ENCODE measurements at places on chromosomes 3 and 15.

DNA sequence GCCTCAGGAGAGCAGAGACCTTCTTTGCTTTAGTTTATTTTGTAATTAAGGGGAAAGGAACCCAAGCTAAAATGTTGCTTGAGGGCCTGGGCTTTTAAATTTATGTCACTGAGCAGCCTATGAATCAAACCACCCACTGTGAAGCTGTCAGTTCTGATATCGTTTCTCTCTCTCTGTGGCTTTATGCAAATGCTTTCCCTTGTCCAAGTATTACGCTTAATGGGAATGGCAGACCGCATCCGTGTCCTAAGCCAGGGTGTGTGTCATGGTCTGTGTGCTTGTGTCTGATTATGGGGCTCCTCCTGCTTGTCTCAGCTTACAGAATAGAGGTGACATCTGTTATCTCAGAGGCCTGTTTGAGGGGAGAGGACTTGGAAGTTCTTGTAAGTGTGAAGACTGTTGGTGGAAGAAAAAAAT, 82.4 kb downstream of the EBLN2 start:
- no peak for DNase-seq

- no peak for DNase-seq
Observed at GRCh38 chr3:140403608-140404007, 274.3 kb upstream of the TRIM42 start.

GRCh38 chr15:70327856-70328678, 230.3 kb upstream of the TLE3 start:
- DNase-seq = no peak

GRCh38 chr15:65069779-65070546, 2.2 kb upstream of the RASL12 start:
- DNase-seq = no peak

- no peak for DNase-seq
Observed at GRCh38 chr15:45048794-45049631, 26.0 kb downstream of the SORD start.

GRCh38 chr3:66819993-66820501, 178.1 kb upstream of the KBTBD8 start:
- no peak for DNase-seq

DNA sequence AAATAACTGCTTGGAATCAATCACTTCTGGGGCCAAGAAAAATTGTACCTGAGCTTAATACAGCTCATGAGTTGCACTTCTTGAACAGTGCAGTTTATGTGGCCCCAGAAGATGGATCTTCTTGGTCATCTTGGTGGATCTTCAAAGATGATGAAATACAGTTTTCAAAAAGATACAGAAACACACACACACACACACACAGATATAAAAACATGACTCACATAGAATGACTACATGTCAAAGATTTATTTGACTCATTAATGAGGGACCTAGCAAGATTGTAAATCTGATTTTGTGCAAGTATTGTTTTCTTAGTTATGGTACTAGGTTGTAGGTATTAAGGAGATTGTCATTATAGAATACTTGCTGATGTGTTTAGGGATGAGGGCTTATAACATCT, 32.6 kb downstream of the PDCD6IP start:
- DNase-seq = no peak

GRCh38 chr3:153173758-153174516, 11.9 kb downstream of the RAP2B start:
- DNase-seq = no peak

DNA sequence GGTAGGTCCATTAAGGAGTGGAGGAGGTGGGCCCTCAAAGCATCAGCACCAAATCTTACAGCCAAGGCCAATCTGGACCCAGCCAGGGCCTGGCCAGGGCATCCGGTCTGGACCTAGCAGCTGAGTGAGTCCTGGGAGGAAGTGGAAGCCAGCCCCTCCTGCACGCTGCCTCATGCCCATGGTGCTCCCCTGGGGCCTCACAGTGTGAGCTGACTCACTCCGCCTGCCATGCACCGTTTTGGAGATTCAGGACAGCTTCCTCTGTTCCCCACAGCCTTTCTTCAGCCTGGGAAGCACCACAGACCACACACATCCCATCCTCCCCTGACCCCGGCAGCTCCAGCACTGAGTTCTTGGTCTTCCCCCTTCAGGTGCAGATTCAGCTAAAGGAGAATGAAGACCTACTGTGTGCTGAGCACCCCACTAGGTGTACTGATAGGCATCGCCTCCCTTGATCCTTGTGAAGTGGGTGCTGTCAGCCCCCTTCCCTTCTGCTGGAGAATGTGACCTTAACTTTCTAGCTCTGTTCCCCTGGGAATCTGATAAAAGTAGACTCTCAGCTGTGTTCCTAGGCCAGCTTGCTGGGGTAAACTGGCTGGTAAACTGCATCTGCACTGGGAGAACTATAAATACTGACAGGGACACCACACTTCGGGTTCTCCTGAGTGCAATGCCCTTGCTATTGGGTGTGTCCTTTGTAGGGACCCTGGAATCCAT, 36.8 kb upstream of the SEC13 start:
- DNase-seq = no peak

GRCh38 chr3:5012367-5012766, 33.1 kb downstream of the BHLHE40 start:
- no peak for DNase-seq

DNA sequence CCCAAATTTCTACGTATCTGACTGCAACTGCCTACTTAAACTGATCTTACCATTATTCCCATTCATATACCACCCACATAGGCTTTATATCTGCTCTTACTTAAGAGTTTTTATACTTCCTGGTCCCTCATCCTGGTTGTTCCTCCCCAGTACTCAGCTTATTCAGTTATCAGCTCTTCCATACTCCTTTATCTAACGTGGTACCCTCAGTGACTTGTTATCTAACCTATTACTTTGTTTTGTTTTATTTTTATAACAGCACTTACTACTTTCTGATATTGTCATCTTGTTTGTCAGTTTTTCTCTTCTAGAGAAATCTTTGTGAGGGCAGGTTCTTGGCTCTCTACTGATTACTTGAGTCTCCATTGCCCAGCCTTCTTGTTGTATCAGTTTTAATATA, 100.6 kb downstream of the ZNF609 start:
- DNase-seq = no peak

DNA sequence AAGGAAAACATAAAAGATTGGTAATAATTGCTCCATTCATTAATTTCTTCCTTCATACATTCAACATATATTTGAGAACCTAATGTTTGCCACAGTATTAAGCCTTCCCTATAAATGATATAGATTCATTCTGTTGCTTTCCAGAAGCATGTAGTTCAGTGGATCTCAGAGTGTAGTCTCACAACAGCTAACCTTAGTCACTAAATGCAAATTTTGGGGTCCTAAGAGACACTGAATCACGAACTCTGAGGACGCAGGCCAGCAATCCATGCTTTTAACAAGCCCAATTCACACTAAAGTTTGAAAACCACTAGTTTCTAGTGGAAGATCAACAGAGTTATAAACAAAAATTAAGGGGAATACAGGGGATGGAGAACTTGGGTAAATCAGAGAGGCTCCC, 7.2 kb upstream of the AQR start:
- DNase-seq = no peak

DNA sequence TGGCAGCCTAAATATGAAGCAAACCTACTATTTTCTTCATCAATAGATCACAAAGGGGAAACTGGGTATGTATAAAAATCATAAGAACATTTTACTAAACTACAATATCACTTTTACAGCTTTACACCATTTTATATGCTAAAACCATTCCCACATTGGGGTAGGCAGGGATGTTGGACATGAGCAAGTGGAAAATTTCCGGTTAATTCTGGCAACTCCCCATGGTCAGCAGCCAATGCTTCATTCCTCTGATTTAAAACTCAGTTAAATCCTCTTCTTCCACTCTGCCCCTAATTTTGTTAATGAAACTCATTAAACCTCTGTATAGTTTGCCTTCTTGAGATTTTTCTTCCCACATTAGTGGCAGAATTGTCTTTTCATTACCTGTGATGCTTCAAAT, 552.5 kb upstream of the NECTIN3 start:
- DNase-seq = no peak

GRCh38 chr3:194087280-194087679, 48.7 kb upstream of the HES1 start:
- DNase-seq = no peak

- peak; percentile 98 for DNase-seq
Observed at GRCh38 chr3:5022966-5023776, 43.9 kb downstream of the BHLHE40 start.

DNA sequence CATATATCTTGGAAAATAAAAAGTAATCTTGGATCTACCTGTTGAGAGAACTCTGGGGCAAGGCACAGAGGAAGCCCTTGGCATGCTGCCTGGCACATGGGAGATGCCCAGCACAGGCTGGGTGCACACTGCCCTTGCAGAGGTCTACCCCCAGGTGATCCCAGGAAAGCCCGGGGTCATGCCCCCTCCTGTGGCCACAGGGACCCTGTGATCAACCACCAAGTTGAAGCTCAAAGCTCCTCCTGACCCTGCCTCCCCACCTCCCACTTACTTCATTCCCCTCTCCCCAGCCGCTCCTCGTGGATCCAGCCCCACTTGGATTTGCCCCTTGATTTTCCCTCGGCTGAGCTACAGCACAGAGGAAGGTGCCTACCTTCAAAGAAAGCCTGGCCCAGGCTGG, 62.7 kb upstream of the LARS2 start:
- DNase-seq = no peak

DNA sequence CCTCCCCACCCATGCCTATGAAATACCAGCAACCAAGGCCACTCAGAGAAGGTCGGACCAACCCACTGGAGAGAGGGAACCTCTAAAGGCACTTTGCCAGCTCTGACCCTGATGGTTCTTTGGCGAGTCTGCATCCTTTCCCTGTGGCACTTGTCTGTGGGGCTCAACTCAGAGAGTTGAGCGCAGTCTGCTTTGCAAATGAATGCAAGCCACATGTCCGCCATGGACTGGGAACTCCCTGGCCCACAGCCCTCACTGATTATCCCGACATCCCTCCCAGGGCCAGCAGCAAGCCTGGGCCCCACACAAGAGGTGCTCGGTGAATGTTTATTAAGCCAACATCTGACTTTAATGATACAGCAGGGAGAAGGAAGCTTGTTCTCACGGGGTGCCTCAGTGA, 55.5 kb upstream of the HES1 start:
- no peak for DNase-seq

GRCh38 chr15:58521293-58521991, 89.7 kb downstream of the LIPC start:
- DNase-seq = peak; percentile 98

DNA sequence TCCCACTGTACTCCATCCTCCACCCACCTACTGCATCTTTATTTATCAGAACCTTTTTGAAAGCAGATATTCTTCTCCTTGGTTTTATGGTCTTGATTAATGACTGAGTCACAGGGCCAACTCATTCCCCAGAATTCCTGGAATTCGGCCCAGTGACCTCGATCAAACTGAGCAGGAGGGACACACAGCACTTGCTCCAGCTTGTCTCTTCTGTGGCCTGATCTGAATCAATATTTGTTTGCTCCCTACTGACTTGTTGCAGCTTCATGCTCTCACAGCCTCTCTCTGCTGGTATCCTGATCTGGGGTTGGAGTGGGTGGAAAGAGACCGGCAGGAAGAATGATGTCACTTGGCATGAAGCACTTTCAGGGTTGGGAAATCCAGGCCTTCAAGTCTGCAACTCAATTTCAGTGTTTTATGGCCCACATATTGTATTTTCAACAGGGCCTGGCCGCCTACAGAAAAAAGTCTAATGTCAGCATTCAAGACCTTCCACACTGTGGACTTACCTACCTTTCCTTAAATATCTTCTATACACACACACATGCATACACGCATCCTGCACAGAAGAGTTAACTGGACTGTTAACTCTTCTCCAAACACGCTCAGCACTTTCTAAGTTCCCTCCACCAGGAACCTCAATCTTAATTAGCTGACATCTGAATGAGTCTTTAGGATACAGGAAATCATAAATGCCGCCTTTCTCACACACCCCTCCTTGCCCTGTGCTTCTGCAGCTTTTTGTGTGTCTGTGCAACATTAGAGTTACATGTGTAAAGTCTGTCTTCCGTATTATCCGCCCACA, 4.6 kb downstream of the ANXA2 start:
- DNase-seq = peak; percentile 86

DNA sequence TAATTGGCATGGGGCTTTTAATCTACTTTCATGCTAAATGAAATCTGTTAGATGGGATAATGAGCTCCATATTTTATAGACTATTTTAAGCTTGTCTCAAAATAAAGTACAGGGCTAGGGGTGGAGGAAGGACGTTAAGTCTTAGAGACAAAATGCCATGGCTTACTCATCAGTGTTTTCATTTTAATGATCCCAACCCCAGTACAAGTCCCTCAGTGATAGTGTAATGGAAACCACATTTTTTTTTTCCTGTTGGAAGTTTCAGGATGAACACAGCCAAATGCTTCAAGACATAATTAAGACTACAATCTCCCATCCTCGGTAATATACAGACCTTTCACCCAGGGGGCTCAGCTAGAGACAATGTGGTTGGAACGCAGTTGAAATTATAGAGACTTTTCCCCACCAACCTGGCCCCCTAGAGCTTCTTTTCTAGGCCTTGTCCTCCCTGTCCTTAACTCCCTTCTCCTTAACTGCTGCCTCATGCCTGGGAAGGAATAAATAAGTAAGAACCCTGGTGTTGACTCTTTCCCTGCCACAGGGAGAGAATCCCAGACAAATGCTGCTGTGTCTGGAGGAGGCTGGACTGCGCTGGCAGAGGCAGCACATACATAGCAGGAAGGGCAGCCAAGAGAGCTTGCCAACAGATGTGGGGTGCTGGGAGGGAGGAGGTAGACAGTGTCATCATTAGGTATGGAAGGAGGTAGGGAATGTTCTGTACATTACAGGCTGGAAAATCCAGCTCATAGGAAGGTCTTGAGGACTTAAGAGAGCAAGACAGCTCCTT, 115.4 kb upstream of the ROPN1 start:
- DNase-seq = no peak

DNA sequence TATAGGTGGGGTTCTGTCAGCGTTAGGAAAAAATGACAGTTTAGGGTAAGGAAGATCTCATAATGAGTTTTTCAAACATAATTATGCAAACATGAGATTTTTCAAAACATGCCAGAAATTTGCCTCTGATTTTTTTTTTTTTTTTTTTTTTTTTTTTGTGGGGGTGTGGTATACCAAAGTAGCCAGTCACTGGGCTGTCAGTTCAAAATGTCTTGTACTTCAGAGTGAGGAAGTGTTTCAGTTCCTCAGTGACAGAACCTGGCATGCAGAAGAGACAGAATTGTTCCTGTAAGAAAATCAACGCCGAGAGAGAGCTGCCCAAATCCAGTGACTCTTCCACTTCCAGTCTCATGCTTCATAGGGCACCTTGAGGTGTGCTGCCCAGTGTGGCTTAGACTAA, 9.7 kb downstream of the NCBP2 start:
- no peak for DNase-seq

DNA sequence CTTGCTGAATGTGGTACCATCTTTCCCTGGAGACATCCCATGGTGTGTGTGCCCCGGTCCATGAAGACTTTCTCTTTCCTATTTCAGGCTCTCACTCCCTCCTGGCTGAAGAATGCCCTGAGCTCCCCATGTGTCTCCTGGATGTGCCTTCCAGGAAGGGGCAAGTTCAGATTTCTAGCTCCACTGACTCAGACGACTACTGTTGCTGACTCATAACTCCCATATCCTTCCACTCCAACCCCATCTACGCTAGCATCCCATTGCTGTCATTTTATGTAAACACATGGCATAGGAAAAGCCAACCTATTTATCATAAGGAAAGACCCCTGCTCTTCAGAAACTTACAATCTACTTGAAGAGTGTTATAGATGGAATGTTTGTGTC, 95.0 kb downstream of the ADCY5 start:
- DNase-seq = no peak
